ENCODE measurements at places on chromosomes 16 and 17.
A peak's percentile ranks its signal among the peaks of the same experiment; 100 is the strongest.

DNA sequence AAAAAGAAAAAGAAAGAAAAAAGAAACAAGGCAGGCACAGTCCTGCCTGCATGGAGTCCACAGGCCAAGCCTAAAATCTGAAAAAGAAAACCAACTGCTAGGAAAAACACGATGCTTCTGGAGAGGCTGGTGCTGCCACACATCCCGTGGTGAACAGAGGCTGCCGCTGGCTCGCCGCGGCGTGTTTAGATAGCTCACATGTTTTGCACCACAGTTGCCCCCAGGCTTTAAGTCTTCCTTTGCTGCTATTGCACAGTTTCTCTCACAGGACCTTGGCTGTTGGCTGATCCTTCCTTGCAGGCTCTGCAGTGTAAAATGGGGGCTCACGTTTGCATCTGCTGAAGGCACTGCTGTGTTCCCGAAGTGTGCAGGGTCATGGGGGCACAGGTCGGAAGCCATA is 8.6 kb downstream of the SLC6A4 start:
- DNase-seq, result no peak

DNA sequence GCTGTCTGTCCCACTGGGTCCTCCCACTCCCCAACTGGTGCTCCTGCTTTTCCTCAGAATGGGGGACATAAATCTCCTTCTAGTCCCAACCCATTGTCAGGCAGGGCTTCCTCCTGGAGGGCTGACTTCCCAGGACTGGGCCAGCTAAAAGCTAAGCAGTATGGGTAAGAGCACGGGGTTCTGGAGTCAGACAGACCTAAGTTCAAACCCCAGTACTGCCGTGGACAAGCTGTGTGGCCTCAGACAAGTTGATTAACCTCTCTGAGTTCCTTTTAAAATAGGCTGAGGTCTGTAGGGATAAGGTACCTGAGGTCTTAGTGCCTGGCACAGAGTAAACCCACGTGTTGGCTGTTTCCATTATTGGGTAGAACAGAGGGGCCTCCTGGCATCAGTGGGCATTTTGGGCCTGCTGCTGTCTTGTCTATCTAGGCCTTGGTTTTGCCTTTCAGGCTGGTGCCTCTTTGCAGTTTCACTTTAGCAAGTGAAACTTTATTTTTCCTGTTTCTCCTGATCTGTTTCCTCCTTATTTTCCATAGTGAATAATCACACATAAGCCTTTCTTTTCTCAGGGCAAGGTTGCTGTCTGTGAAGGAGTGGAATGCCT is 114.6 kb downstream of the PRKCB start:
- DNase-seq, result no peak

DNA sequence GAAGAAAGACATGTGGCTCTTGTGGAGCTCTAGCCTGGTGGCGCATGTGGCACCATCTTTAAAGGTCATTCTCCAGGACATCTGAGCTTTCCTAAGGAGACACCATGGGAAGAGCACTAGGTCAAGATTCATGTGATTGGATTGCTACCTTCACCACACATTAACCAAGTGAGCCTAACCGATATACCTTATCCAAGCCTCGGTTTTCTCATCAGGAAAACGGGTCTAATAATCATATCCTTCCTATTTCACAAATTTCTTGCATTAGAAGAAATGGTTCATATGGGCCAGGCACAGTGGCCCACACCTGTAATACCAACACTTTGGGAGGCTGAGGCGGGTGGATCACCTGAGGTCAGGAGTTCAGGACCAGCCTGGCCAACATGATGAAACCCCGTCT is 58.3 kb downstream of the TMEM186 start:
- DNase-seq, result no peak

- DNase-seq, result no peak
Observed at GRCh38 chr17:62716834-62717588, 89.5 kb downstream of the MRC2 start.

- DNase-seq, result no peak
Observed at GRCh38 chr17:8905331-8905730, 37.9 kb upstream of the PIK3R6 start.

GRCh38 chr17:45143767-45144198 is 4.5 kb upstream of the HEXIM1 start:
- DNase-seq, result no peak

- DNase-seq, result no peak
Observed at GRCh38 chr17:42695500-42695899, 13.2 kb downstream of the CNTNAP1 start.

DNA sequence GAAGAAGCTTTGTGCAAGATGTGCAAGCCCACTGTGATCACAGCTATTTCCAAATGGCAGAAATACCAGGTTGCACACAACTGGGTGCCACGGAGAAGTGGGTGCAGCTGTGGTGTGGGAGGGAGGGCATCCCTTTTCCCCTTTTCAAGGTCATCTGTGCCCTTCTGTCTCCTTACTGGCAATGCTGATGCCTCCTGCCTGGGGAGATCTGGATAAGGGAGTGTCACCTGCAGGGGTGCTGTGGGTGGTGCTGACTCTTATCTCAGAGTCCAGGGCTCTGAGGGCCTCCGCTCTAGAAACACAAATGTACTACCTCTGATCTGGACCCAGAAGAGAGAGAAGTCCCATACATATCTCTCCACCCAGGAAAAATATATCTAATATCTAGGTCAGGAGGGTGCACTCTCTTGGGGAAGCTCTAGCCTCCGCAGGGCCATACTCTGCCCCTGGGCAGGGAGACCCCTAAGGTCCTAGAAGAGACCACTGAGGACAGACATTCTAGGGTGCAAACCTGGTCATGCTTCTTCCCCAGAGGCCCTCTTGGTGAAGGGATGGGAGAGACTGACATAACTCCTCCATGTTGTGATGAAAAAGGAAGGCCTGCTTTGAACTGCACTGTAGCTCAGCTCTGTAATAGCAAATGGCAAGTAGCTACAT is 18.5 kb downstream of the NPRL3 start:
- DNase-seq, result no peak

DNA sequence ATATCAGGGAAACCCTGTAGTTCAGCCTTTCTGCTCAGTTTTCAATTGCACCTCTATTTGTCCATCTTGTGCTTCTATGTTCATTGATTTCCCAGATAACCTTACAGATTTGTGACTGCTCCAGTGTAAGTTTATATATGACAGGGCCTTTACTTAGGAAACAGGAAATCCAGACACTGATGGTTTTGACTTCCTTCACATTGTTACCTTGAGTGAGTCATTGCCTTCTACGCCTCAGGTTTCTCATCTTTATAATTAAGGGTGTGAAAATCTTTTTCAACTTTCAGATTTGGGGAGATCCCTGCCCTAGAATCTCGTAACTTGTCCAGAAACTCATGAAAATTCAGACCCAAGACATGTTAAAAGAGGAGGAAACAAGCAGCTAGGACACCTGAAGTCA is 342.4 kb upstream of the TBX2 start:
- no peak for DNase-seq

DNA sequence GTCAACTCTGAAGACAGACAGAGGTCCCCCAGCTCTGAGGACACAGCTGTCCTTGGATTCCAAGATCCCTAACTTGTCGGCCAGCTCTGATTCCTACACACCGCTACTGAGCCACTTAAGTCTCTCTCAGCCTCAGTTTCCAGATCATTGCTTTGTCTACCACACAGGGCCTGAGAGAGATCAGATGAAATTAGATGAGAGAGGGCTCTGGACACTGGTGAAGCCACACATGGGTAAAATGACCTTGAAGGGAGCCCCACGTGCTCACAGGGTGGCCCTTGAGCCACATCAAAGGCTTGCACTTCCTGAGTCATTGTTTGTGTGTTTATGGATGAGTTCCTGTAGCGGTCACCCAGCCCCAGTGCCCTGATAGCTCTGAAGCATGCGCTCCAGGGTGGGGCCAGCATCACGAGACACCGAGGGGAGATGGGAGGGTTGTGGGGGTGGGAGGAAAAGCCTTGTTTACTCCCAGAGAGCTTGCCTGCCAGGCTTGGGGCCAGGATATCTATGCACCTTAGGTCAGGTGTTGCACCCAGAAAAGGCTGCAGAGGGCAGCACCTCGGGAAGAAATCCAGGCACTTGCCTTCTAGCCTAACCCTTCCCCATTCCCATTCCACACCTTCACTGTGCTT is 32.7 kb upstream of the SLC6A2 start:
- no peak for DNase-seq

- DNase-seq, result peak; percentile 8
Observed at GRCh38 chr17:17063546-17064122, 21.4 kb downstream of the MPRIP start.

- DNase-seq, result no peak
Observed at GRCh38 chr17:43938838-43939182, 3.5 kb downstream of the PPY start.

GRCh38 chr17:4498461-4499397 is at the start of gene SPNS2:
TSS of gene SPNS2 (plus strand) at chr17:4498881. CDS start at chr17:4499048, 167 bp downstream.
- DNase-seq, result peak; percentile 54

- no peak for DNase-seq
Observed at GRCh38 chr17:45706033-45706432, 78.1 kb upstream of the CRHR1 start.

- no peak for DNase-seq
Observed at GRCh38 chr17:75077072-75077495, 10.7 kb upstream of the SLC16A5 start.

- DNase-seq, result peak; percentile 6
Observed at GRCh38 chr16:16915771-16916170, 536.8 kb downstream of the NPIPA7 start.

DNA sequence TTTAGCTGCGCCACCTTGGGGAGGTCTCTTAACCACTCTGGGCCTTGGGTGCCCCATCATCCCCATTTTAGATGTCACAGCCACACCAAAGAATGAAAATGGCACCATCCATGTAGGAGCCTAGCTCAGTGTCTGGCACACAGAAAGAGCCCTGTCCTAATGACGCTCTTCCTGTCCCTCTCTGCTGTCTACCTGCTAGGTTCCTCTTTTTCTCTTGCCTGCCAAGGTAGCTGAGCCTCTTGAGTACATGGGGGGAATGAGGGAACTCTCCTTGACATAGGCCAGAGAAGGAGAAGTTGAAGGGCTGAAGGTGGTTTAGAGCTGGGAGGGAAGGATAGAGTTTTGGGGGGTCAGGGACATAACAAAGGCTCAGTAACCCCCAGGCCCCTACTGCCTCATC is 1.8 kb downstream of the RUNDC3A start:
- DNase-seq, result no peak

DNA sequence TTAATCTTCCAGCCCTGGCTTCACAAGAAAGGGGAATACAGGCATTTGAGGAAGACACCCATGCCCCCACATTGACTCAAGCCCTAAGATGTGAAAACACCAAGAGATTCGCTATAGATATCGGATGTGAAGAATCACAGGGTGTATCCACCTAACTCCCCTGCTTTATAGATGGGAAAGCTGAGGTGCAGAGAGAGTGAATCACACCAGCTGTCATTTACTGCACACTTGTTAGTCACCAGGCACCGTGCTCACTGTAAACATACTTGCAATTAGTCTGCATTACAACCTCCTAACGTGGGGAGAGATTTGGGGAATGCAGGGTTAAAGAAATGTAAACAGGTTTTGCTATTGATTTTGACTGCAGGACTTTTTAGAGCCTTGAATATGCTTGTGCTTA is 325.5 kb downstream of the C16orf95 start:
- no peak for DNase-seq

GRCh38 chr17:33523577-33523981 is 230.5 kb upstream of the ASIC2 start:
- DNase-seq, result no peak

GRCh38 chr17:57243171-57243622 is 13.1 kb upstream of the MSI2 start:
- no peak for DNase-seq

- DNase-seq, result no peak
Observed at GRCh38 chr17:14622615-14623101, 321.8 kb downstream of the HS3ST3B1 start.

- DNase-seq, result no peak
Observed at GRCh38 chr17:21374441-21375161, 1.6 kb upstream of the KCNJ12 start.

DNA sequence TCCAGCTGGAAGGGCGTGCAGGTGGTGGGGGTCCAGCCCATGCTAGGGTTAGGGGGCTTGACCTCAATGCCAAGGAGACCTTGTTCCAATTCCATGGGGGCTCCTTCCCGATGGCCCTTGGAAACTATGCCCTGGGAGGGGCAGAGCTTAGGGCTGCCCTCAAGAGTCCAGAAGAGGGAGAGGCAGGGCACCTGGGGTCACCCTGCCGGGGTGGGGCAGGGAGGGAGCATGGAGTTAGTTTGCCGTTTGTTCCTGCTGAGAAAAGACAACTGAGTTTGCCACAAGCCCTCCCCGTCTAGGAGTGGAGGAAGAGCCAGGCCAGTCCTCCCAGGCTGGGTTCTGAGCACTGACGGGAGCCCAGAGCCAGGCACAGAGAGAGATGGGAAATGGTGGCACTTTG is 21.4 kb downstream of the MMP15 start:
- no peak for DNase-seq
